Motor neuron (in vitro differentiated cells): ENCODE measurements at places on chromosomes 12 and 14. TPM values are rescaled to one million over a fixed set of nuclear protein-coding genes. Genes with fewer than 3 reads are reported as not detected.

DNA sequence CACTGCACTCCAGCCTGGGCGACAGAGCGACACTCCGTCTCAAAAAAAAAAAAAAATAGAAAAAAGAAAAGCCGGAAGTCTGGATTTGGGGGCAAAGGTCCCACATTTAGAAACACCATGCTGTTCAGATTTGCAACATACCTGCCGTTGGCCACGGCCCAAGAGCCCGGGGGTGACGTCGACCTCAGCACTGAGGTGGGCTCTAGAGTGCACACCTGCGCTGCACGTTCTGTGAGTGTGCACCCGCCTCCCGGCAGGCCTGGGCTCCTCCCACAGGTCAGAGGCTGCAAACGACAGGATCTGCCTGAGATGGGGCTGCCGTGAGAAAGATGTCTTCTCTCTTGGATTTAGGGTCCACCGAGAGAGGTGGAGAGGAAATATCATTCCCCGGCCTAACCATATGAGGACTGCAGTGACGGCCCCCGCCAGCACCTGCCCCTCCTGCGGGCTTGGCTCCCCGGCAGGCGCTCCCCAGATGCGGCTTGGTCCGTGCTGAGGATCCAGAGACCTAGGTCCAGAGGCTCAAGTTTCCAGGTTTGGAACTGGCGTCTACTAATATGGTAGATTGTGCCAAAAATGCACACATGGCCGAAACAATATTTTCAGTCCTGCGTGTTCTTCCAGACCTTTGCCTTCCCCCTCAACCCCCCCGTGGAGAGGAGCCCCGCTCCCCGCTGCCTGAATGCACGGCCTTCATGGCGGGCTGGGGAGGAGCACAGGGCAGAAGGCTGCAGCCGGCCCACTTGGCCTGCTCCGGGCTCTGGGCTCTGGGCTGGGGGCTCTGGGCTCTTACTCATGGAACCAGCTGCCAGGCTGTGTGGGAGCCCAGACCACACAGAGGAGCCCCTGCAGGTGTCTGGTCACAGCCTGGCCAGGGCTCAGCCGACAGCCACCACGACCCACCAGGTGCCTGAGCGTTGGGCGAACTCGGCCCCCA, 58.8 kb upstream of the FBRSL1 start:
- peak; percentile 7 for ATAC-seq

GRCh38 chr14:32453857-32454810, 125.0 kb downstream of the AKAP6 start:
- no peak for ATAC-seq

DNA sequence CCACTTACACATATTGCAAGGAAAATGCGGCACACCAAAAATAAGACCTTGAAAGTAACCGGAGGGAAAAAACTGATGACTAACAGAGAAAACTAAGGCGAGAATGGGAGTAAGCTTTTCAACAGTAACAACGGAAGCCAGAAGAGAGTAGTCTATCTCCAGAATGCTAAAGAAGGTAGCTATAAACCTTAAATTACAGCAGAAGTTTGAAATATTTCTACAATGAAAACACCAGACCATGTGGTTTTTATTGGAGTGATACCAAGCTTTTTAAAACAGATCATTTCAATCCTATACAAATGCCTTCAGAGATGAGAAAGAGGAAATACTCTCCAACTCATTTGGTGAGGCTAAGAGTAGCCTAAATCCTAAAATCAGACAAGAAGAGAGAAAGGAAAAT, 209.5 kb downstream of the ANO6 start:
- ATAC-seq, result no peak

- no peak for ATAC-seq
These were observed 13.7 kb downstream of the PIGH start for GRCh38 chr14:67586369-67586768.

DNA sequence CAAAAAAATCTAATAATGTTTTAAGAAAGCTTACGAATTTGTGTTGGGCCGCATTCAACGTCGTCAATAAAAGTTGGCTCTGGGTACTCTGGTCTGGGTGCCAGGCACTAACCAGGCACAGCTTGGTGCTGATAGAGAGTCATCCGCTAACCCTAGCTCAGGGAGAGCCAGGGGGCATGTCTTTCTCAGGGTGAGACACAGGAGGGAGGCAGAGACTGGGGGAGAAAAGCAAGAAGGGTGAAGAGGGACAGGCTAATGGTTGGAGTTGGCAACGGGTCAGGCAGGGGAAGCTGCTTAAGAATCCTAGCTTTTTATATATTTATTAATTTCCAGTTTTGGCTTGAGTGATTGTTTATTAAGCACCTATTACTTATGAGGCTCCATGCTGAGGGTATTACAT, 105.0 kb downstream of the CMKLR1 start:
- no peak for ATAC-seq

DNA sequence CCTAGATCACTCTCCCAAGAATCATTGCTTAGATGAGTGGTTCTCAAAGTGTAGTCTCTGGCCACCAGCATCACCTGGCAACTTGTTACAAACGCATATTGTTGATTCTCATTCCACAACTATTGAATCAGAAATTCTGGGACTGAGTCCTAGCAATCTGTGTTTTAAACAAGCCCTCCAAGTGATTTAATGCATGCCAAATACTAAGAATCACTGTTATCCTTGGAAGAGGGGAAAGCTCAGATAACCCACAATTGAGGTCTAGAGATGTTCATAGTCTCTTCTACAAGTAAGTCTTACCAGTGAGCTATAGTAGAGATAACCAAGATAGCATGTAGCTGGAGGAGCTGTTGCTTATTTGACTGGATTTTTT, 666.6 kb downstream of the DIO2 start:
- ATAC-seq, result no peak

DNA sequence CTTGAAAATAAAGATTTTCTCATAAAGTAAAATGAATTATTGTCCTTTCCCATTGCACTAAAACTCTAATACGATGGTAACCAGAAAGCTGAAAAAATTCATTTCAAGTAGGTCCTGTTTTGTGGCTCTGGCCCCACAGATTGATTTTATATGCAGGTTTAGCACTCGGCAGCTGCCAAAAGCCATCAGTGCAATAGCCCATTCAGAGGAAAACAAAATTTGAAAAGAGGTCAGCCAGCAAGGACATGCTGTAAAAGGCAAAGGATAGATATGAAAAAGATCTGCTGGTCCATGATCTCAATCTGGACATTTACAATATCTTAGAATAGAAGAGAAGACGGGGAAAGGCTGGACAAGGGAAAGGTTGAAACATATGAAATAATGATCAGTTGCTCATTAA, 414.8 kb upstream of the NOVA1 start:
- ATAC-seq, result no peak

- ATAC-seq, result no peak
These were observed 29.3 kb downstream of the FGF6 start for GRCh38 chr12:4416276-4416675.

- no peak for ATAC-seq
These were observed 27.3 kb upstream of the WNK1 start for GRCh38 chr12:725076-725475.

DNA sequence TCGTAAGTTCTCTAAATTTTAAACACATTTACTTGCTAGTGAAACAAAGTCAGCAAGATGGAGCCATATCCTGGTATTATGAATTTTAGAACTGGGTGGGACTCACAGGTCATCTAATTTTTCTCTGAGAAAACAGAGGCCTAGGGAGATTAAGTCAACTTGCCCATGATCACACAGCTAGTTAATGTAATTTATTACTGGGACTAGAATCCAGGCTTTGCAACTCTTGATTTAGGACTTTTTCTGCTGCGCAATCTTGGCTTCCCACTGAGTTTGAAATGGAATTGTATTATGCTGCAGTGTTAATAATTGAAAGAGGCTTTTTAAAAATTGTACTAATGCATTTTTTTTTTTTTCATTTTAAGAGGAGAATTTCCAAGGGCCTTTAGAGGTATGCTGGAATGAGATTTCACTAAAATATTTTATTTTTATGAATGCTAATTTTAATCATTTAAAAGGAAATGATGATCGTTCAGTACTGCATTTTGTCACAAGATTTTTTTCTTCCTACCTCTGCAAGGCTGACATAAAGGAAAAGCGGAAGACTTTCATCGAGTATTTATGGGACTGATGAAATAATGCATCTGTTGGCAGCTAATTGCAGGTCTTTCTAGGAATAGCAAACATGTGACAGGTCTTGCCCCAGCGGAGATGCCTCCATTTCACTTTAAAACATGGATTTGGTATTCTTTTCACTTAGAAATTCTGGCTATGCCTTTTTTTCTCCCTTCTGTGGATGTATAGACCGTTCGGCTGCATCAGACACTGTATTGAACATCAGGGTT, 9.6 kb downstream of the CRADD start:
- ATAC-seq, result no peak

DNA sequence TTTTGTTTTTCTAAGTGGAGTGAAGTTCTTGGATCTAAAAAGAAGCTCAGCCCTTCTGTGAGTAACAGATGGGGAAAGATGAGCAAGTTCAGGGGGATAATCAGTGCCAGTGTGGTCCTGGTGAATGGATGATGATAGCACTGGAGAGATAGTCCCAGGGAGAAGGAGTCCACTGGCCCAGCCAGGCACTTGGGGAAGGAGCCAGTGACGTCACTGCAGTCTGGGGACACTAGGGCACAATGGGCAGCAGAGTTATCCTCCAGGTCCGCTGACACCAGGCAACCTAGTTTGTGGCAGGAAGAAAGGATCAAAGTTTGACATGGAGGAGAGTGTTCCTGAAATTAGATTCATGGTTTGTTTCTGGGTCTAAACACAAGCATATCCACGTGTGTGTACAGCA, 101.5 kb downstream of the NTF3 start:
- ATAC-seq, result no peak

DNA sequence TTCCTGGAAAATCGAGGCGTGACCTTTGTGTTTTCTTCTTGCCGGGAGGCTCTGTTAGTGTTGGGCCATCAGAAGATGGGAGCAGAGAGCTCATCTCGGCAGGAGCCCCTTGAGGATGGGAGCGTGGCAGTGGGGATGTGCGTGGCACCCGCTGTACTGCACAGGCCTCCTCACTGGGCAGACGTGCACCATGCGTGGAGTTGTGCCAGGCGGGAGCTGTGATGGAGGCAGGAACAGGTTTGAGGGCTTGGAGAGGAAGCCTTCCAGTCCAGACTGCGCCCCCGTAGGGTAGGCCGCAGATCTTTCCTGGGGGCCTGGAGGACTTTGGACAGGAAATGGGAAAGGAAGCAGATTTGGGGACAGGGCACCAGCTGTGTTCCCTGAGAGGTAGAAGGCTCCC, 197.5 kb downstream of the TSPAN9 start:
- ATAC-seq, result no peak

DNA sequence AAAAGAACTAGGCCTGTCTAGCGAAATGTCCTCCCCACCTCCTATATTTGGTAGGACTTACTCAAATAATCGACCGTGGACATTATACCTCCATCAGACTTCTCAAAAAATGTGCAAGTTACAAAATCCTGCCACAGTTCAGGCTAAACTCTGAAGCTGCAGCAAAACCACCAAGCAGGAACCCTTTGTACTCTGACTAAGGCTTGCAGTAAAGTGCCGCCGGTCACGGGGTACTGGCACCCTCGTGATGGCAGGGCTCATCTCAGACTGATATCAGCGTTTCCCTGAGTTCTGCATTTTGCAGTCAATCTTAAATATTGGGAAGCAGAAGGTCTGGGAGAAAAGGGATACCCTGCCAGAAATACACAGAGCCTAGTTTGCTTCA, 17.1 kb downstream of the SLC11A2 start:
- ATAC-seq, result no peak

JPH4 gene
- 11.8 and 12.2 TPM in 2 replicates for total RNA-seq

DCTN2 gene
- total RNA-seq, result 161 and 176 TPM in 2 replicates

ZC2HC1C gene
- 2.2 and 3.0 TPM in 2 replicates for total RNA-seq

MGP gene
- total RNA-seq, result 26.8 and 60.1 TPM in 2 replicates

SLC6A12 gene
- total RNA-seq, result 4.4 and 11.9 TPM in 2 replicates

CACNA1C gene
- total RNA-seq, result 14.9 and 35.1 TPM in 2 replicates

RNU4-1 gene
- total RNA-seq, result 9,828 and 9,996 TPM in 2 replicates

SERPINA12 gene
- total RNA-seq, result not detected in 2 replicates

SLC22A17 gene
- 3.1 and 3.2 TPM in 2 replicates for total RNA-seq

CHGA gene
- total RNA-seq, result 35.2 and 36.0 TPM in 2 replicates

SPATS2 gene
- total RNA-seq, result 26.9 and 28.0 TPM in 2 replicates
